ENCODE measurements at places on chromosomes 4 and X. TPM values are rescaled to one million over a fixed set of nuclear protein-coding genes. Genes with fewer than 3 reads are reported as not detected.

DNA sequence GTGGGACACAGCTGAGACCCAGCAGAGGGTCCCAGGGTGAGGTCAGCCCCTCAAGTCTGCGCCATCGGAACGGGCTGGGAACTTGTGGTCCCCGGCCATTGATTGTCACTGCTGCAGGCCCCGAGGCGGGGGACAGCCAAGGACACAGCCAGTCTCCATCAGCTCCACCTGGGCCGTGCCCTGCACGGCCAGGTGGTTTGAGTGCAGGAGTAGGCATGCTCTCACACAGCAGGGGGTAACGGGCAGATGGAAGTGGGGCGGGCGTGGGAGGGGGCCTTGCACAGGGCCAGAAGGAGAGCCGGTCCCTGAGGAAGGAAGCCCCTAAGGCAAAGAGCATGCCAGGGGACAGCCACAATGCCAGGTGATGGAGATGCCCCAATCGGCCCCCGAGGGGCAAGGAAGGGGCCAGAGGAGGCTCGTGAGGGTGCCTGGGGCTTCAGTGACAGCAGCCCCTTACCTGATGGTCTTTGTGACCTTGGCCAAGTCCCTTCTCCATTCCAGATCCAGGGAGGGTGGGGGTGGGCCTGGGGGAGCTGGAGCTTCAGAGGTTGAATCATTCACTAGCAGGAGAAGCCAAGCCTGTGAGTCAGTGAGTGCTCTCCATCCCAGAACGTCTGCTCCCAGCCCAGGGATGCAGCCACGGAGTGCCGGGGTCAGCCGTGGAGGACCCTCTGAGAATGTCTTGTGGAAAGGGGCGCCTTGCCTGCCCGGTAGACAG is 2.3 kb downstream of the ATP2B3 start:
- H3K27me3 ChIP-seq: peaks cover 6% of the 10 kb centered on the region
- no peaks in the 10 kb centered on the region for H3K4me1 ChIP-seq
- DNase-seq: no peak

- no peaks in the 10 kb centered on the region for H3K4me1 ChIP-seq
- H3K27ac ChIP-seq: no peak overlapping the region
- H3K27me3 ChIP-seq: no peaks in the 10 kb centered on the region
- no peak for DNase-seq
- no peaks in the 10 kb centered on the region for H3K36me3 ChIP-seq
Measured at GRCh38 chr4:69167300-69167699, 47.2 kb downstream of the UGT2B11 start.

DNA sequence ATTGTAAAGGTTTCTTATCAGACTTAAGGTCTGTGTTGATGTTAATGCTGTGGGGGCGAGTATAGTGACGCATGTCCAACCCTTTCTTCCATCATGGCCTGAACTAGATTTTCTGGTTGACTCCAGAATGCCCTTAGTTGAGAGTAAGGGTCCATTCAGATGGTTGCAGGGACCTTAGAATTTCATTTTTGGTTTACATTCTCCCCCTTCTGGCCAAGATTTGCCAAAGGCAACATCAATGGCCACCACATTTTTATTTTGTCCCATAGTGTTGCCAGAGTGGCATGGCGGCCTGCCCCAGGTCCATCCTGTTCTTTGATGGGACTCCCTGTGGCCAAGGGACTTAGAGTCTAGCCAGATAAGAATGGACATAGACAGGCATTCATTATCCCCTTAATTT is 368.5 kb downstream of the GPM6A start:
- H3K36me3 ChIP-seq: no peaks in the 10 kb centered on the region
- no peak overlapping the region for H3K4me3 ChIP-seq
- H3K27me3 ChIP-seq: no peaks in the 10 kb centered on the region
- no peaks in the 10 kb centered on the region for H3K4me1 ChIP-seq

DNA sequence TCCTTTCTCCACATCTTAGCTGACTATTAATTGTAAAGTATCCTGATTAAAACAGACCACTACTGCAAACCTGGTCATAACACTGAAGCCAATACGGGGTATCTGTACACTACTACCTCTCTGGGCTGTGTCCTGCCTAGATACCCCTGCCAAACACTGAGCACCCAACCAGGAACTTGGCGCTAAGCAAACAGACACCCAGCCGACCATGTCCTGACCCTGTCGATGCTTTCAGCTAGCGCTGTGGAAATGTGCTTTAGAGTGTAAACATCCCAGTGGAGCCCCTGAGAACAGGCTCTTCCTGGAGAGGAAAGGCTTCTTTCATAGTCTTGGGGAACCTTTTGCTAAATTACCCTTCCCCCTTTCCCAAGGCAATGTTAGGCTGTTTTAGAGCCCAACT is 52.9 kb downstream of the CCNG2 start:
- no peaks in the 10 kb centered on the region for H3K36me3 ChIP-seq
- H3K27me3 ChIP-seq: no peaks in the 10 kb centered on the region
- no peak overlapping the region for H3K4me3 ChIP-seq
- no peaks in the 10 kb centered on the region for H3K4me1 ChIP-seq
- DNase-seq: no peak

The HTN1 gene
- not detected for total RNA-seq

The FRG2 gene
- total RNA-seq: not detected
